ENCODE measurements at places on chromosomes 3 and 15.

GRCh38 chr3:38843898-38844297, 27.9 kb upstream of the SCN10A start:
- no peak for DNase-seq

DNA sequence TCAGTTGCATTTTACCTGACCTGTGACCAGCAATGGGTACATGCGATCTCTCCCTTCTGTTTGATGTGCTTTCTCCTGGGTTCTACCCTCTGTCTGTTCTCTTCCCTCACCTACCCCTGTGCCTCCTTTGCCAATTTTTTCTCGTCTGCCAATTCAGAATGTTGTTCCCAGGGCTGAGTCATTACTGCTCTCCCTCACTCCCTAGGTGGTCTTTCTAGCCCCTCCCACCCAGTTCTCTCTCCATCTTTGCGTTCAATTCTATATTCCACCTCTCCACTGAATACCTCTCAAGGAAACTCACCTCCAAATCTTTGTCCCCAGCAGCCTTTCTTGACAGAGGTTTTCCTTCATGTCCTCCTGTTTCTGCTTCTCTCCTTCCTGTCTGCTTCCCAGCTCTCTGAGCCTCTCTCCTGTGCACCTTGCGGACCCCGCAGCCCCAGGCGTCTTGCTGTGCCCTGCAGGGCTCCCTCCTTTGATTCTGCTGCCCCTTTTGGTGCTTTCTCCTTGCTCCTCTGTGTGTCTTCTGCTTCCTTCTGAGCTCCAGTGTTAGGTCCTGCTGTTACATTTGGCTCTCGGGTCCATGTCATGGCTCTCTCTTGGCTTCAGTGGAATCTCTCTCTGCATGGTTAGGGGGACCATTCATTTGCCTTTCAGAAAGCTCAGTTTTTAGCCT, 398.2 kb upstream of the TPM1 start:
- DNase-seq, result no peak

- peak; percentile 79 for DNase-seq
Measured at GRCh38 chr3:119702530-119703527, at the start of gene CFAP91. TSS of gene CFAP91 (plus strand) at chr3:119703022. CDS start at chr3:119703099, 77 bp downstream.

- no peak for DNase-seq
Measured at GRCh38 chr3:111963424-111963823, 15.4 kb upstream of the ABHD10 start.

GRCh38 chr3:168289471-168290008, 193.8 kb upstream of the GOLIM4 start:
- no peak for DNase-seq

DNA sequence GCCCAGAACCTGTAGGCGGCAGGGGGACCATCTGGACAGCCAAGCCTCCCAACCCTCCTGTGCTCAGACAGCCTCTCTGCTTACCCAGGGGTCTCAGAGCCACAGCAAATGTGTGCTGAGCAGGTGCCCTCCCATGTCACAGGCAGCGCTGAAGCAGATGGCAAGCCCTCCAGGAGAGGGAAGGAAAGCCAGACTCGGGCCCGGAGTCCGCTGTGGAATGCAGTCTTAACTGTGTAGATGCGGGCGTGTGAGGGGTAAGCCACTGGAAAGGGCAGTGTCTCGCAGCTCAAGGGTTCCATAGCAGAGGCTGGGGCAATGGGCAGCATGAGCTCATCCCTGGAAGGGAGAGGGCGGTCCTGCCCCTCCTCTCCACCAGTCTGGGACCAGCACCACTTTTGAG, 45.6 kb downstream of the UMPS start:
- DNase-seq, result no peak

DNA sequence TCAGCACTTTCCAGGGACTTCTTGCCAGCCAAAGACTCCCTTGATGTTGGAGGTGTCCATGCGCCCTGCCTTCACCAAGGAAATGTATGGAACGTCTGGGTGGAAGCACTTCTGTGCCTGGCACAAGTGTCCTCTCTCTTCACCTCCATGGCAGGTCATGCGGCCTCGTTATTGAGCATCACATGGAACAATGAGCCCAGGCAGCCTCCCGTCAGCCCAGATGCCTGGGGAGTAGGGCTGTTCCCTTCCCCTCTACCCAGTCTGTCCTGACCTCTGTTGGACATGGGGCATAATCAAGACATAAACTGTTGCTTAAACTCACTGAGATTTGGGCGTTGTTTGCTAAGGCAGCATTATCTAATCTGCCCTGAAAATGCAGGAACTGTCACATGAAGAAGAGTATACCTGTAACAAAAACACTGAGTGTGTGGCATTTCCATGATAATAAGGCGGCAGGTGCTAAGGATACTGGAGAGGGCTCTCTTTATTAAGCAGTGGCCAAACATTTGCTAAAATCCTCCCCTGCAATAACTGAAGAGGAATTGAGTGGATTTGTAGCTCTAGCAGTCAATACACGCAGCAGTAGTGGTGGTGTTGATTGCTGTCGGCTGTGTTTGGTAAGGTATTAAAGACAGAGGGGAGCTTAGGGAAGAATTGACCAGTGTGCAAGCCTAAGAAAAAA, 338.2 kb upstream of the ATP10A start:
- DNase-seq, result no peak

GRCh38 chr3:83514130-83514914, 1444.5 kb upstream of the CADM2 start:
- DNase-seq, result no peak

DNA sequence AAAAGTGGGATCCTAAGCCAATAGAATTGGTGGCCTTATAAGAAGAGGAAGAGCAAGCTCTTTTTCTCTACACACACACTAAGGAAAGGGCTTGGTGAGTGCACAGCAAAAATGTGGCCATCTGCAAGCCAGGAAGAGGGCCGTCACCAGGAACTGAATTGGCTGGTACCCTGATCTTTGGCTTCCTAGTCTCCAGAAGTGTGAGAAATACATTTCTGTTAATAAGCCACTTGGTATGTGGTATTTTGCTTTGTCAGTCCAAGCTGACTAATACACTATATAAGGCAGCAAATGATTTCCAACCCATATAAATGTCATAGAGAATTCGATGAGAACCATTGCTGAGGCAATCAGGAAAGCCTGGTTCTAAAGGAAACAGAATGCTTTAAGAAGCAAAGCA, 816.3 kb upstream of the SEMA6D start:
- no peak for DNase-seq

DNA sequence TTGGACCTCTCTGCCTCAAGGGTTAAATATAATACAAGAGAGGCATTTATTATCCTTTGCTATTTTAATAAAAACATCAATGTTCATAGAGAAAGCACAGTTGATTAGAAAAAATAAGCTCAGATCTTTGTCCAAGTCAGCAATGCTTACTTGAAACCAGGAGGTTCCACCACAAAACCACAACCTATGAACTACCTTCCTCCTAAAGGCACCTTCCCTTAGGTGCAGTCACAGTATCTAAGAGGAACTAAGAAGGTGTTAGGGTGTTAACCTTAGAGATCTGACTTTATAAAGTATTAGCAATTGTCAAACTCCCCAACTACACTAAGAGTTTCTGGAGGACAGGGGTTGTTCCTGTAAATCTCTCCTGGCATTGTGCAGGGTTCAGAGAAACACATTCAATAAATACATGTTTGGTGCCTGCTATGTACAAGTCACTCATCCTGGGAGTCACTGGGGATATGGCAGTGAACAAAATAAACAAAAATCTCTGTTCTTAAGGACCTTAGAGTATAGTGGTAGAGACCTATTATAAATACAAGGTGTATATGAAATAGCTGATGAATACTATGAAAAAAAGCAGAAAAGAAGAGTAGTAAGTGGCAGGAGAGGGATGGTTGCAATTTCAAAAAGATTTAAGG, 208.6 kb downstream of the NFKBIZ start:
- no peak for DNase-seq

DNA sequence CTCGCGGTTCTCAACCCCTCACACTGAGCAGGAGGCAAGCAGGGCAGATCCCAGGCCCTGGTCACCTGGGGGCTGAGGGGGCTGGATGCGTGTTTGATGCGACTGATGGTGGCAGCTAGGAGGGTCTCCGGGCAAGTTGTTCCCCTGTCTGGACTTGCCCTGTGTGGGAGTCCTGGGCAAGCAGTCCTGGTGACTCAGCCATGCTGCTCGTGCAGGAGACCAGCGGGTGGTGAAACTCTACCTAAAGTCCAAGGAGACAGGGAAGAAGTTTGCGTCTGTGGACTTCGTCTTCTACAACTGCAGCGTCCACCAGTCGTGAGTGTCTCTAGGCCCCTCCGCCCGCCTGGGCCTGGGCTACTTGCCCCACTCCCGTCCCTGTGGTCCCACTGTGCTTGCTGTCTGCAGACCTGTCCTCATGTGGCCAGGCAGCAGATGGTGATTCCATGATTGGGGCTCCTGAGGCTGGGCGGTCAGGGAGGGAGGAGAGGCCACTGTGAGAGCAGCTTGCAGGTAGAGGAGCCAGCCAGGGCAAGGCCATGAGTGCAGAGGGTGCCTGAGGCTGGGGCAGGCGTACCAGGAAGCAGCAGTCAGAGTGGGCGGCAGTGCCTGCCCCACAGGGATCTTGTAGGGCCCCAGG, 23.1 kb downstream of the PLXNA1 start:
- DNase-seq, result no peak

GRCh38 chr15:89559769-89560264, 15.5 kb upstream of the TICRR start:
- no peak for DNase-seq

DNA sequence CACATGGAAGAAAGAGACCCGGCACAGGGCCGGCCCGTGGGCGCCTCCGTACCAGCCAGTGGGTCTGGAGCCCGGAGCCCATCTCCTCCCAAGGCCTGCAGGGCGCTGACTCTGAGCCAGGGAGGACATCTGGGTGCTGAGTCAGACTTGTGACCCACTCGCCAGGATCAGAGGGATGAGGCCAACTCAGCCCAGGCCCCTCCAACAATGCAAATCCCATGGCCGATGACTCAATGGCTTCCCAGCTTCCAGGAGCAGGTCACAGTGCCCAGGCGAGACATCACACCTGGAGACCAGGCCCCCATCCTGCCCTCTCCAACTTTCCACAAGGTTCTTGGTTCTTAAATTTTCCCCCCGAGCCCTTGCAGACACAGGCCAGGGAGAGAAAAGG, 95.1 kb downstream of the LRIG1 start:
- DNase-seq, result no peak

- DNase-seq, result no peak
Measured at GRCh38 chr15:92480361-92480760, 86.7 kb downstream of the ST8SIA2 start.

DNA sequence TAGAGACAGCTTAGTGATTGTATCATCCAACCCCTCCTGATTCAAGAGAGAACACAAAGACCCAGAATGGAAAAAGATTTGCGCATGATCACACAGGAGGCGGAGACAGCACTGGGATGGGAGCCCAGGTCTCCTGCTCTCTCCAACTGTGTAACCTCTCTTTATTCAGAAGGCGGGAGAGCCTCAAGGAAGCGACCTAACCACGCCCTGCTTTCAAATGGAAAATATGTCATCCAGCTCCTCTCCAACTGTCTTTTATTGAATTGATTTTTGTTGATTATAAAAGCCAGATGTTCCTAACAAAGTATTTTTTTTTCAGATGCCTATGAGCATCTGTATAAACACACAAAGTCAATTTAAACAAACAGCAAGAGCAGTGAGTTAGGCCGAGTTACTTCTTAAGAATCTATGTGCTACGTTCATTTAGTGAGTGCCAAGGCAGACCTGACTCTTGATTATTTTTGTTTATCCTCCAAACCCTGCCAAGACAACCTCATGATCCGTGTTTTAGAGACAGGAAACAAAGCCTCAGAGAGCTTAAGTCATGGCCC, 74.5 kb downstream of the BFSP2 start:
- DNase-seq, result peak; percentile 86

GRCh38 chr15:91049378-91050127, 27.2 kb upstream of the VPS33B start:
- no peak for DNase-seq

DNA sequence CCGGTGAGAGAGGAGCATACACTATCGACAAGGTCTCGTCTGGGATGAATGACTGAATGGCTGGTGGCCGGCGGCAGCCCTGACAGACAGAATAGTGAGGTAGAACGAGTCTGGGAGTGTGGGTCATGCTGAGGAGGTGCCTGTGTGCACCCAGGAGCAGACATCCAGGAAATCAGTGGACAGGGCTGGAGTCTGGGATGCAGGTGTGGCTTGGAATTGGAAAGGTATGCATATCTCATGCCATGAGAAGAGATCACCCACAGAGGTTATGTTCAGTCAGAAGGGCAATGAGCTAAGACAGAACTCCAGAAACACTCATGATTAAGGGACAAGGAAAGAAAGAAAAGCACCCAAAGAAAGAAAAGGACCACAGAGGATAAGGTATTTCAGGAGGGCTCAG, 20.8 kb downstream of the HACD2 start:
- DNase-seq, result no peak

DNA sequence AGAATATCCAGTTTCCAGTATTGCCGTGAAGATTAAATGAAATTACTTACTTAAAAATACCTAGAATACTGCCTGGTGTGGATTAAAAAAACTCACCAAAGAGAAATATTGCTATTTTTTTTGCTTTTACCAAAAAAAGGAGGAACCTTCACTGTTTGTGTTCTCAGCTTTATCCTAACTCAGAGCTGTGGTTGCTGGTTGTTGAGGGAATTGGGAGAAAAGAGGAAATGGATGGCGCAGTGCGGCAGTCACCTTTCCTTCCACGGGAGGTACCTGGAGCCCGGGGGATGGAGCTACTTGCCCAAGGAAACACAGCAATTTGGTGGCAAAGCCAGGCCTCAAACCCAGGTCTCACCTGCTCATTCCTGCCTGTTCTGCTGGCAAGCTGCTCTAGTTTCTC, 270.3 kb downstream of the RPLP1 start:
- DNase-seq, result no peak

DNA sequence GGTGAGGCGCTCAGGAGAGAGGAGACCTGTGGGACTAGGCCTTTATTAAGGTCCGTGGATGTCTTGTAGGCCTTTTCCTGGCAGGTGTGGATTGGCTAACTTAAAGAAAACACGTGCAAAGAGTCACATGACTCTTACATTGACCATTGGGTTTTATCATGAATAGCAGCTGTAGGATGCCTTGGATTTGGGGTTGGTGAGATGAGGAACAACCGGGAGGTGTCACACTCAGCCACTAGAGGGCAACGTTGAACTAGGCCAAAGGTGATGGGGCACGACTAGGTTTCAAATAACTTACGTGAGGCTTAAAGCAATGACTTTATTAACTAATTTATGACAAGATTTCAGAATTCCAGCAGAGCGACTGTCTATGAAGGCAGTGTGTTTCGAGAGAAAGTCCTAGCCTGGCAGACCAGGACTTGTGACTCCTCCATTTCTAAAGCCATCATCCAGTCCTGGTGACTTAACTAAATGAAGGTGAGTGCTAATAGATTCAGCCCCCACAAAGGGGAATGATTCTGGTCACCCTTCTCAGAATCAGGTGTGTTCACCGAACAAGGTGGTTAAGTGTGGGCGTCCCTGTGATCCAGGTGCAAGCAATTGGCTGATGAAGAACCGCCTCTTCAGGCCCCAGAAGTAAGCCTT, 345.6 kb downstream of the MCTP2 start:
- no peak for DNase-seq

DNA sequence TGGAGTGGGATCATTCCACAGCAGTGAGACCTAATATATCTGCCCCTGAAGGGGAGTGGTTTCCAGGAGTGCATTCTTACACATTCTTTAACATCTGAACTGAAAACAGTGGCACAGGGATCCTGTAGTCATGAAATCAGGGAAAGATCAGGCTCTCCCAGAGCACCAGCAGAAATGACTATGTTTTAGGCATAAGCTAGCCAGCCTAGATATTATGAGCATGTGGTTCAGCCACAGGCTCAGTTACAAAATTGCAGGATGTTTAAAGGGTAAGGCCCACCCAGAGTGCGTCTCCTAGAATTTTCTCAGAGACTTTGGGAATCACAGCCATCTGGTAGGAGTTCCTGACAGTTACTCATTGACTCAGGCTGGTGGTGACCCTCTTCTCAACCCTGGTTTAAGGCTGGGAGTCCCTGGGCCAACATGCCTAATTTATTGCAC, 20.9 kb downstream of the FSTL1 start:
- no peak for DNase-seq

GRCh38 chr3:128188956-128189355, 35.7 kb downstream of the EEFSEC start:
- DNase-seq, result no peak
